SW480 (cell line): ENCODE measurements at places on chromosomes 2 and 18.

GRCh38 chr2:236876642-236877041 is 209.0 kb upstream of the COPS8 start:
- DNase-seq: no peak

GRCh38 chr2:209986415-209986814 is 16.0 kb upstream of the RPE start:
- DNase-seq: no peak

DNA sequence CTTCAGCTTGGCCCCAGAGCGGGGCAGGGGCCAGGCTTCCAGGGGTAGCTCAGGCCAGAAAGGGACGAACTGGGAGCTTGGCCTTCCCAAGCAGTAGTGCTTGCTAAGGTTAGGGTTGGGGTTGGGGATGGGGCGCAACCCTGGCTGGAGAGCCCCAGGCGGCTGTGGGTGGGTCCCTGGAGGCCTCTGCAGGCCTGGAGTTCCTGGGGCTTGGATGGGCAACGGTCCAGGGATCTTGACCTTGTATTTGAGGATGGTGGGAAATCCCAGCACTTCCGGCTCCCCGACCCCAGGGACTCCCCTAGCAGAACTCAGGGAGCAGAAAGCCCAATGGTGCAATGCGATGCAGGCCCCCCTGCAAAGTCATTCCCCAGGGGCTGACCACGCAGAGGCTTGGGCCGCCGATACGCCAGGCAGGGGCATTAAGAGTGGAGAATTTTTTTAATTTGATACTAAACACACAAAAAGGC is 12.6 kb upstream of the MLPH start:
- DNase-seq: no peak

DNA sequence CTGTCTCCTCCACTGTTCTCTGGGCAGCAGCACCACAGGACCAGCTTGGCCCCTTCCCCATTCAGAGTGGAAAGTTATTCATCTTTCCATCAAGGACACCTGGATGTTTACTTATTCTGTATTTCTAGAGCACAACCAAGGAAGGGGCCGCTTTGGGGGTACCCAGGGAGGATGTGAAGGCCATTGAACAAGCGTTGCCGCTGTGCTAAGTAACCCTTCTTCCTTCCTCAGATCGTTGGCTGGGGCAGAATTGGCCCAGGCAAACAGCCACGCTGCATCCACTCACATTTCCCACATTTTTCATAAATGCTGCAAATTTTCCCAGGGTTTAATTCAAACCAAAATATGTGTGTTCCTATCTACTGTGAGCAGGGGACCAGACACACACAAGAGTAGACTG is 76.2 kb upstream of the NPAS2 start:
- DNase-seq: no peak

DNA sequence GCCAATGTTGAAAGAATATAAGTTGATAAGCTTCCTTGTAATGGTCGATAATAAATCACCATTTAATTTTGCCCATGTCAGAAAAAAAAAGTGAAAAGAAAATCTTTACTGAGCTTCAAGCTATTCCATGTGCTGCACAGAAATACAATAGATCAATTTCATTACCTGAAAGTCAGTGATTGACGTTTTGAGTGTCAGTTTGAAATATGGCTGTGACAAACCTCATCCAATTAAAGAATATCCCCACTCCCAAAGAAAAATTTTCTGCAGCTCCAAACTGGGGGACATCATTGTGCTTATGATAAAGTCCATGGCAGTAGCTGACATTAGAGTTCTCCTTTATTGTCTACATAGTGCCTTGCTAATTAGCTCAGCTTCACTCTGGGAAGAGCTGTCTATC is 184.8 kb upstream of the RPRM start:
- DNase-seq: no peak

GRCh38 chr2:172712251-172712650 is 23.4 kb upstream of the RAPGEF4 start:
- DNase-seq: no peak

DNA sequence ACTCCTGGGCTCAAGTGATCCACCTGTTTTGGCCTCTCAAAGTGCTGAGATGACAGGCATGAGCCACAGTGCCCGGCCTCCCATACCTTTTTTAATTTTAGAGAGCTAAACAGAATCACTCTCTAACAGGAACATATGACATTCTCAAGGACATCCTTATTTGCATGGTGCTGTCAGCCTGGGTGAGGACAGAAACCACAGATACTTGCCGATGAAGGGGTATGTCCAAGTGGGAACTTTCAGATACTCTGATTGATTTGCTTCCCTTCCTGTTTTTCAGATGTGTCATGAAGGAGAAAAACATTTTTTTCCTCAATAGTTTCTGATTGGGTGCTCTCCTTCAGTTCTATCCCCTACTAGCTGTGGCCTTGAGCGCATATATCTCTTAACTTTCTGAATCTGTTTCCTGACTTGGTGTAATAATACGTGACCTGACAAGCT is 49.6 kb downstream of the MYO3B start:
- DNase-seq: no peak

- no peak for DNase-seq
Measured at GRCh38 chr18:72444111-72444797, 99.9 kb downstream of the CBLN2 start.

DNA sequence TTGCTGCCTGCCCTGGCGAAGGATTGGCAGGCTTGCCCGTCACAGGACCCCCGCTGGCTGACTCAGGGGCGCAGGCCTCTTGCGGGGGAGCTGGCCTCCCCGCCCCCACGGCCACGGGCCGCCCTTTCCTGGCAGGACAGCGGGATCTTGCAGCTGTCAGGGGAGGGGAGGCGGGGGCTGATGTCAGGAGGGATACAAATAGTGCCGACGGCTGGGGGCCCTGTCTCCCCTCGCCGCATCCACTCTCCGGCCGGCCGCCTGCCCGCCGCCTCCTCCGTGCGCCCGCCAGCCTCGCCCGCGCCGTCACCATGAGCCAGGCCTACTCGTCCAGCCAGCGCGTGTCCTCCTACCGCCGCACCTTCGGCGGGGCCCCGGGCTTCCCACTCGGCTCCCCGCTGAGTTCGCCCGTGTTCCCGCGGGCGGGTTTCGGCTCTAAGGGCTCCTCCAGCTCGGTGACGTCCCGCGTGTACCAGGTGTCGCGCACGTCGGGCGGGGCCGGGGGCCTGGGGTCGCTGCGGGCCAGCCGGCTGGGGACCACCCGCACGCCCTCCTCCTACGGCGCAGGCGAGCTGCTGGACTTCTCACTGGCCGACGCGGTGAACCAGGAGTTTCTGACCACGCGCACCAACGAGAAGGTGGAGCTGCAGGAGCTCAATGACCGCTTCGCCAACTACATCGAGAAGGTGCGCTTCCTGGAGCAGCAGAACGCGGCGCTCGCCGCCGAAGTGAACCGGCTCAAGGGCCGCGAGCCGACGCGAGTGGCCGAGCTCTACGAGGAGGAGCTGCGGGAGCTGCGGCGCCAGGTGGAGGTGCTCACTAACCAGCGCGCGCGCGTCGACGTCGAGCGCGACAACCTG is at the start of gene DES:
Gene DES (plus strand): TSS at position 223 of the 857 bp plus-strand sequence. CDS start 86 bp downstream, at position 309.
- DNase-seq: no peak

- no peak for DNase-seq
Measured at GRCh38 chr2:197181491-197181890, 129.1 kb downstream of the ANKRD44 start.

DNA sequence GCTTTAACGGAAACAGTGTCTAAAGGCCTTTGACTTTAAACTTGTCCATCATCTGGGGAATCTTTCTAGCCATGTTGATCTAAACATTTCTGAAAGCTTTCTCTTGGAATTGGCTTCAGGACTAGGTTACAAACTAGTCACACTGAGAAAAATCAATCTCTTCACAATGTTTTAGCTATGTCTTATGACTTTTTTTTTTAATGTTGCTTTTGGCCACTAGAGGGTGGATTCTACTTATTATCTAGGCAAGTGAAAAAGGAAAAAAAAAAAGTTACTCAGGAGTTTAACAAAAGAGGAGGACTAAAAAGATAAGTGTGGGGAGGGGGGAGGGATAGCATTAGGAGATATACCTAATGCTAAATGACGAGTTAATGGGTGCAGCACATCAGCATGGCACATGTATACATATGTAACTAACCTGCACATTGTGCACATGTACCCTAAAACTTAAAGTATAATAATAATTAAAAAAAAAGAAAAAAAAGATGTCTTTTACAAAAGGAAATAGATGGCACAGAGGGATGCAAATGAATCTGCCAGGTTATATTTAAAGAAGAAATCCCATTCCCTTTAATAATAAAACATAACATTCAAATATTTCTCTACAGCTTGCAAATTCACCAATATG is 160.4 kb upstream of the PID1 start:
- peak; percentile 41 for DNase-seq

DNA sequence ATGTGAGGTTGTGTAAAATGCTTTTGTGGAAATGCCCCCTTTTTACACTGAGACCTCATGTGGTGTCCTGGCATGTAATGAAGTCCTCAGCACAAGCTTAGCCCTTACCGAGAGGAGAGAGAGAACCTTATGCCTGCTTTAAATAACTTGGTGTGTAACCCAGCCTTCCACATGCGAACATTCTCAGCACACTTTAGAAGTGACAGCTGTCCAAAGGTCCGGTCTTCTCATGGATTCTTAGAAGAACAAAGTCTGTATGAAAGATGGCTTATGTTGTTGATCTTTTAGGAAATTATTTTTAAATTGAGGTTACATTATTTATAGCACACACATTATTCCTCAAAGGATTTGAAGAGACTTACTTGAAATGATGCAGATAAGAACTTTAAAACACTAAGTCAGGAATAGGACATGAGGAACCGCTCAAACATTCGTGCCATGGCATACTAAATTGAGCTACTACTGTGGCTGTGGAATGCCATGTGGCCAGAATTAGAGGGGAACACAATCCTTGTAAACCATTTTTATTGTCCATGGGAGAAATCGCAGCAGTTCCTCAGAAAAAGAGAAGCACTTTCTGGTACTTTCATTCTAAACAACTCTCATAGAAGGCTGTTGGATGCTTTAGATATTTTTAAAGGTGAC is 79.6 kb downstream of the WDSUB1 start:
- no peak for DNase-seq

DNA sequence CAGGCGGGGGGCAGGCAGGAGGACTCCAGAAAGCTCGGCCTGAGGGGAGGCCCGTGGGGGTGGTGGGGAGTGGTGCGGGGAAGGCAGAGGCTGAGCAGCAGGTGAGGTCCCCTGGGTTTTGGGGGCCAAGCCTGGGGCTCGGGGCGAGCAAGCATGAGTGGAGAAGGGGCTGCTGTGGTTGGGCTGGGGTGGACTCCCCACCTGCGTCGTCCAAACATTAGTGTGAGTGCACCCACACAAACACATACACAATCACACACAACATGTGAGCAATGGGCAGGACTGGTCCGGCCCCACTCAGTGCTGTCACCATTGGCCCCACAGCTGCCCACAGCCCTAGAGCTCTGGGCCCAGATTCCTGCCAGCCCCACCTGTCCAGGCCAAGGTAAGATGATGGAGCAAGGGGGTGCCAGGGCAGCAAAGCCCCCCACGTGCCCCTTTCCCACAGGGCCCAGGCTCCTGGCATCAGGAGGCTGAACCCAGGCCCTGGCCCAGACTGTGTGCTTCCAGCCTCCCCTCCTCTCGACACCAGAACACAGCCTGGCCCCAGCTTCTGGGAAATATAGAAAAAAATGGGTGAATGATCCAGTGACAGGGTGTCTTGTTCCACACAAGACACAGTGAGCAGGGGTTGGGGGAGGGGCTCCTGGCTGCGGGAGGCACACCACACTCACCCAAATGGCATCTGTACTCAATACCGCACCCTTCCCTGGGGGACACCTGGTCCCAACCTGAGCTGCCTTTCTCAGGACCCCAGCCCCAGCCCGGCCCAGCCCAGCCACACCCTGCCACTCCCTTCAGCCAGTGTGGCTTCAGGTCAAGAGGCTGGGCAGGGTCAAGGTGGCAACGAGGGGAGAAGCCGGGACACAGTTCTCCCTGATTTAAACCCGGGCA is 463 bp upstream of the ALPP start:
- DNase-seq: peak; percentile 75

DNA sequence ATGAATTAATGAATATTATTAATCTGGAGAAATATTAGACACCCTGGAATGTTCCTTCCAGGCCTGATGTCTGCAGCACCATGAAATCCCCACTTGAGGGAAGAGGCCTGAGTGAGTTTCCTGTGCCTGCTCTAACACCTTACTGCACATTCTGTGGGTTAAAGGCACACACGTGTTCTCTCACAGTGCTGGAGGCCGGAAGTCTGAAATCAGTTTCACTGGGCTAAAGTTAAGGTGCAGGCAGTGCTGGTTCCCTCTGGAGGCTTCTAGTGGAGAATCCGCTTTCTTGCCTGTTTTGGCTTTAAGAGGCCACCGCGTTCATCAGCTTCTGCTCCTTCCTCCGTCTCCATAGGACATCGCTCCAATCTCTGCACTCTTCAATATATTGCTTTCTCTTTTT is 48.7 kb downstream of the ACKR3 start:
- no peak for DNase-seq

DNA sequence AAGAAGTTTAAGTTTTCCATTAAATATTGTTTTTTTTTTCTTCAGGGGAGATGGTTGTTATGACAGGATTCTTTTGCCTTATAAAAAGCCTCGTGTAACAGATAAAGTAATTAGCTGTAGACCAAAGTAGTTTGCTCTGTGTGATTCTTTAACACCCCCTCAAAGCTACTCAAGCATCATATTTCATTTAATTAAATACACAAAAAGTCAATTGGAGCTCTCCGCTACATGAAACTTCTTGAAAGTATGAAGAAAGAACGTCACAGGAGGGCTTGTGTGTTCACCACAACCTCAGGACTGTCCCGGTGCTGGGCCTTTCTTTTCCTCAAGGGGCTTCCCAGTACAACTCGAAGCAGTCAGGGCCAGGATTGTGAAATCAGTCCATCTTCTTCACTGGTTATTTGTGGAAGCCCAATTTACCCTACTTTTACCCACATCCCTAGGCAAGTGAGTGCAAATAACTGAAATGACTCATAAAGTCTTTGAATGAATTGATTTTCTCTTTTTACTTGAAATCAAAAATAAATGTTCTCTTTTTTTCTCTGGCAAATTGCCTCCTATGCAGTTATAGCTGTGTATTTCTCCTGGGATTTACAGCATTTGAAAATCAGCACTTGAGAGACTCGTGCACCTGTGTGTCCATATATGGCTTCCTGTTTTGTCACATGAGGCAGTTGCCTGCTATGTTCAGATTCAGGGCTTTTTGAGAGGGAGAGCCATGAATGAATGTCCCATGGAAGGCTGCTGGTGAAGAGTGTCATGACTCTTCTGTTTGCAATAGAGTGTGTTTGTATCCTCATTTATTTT is 48.6 kb downstream of the LINC00305 start:
- DNase-seq: no peak

DNA sequence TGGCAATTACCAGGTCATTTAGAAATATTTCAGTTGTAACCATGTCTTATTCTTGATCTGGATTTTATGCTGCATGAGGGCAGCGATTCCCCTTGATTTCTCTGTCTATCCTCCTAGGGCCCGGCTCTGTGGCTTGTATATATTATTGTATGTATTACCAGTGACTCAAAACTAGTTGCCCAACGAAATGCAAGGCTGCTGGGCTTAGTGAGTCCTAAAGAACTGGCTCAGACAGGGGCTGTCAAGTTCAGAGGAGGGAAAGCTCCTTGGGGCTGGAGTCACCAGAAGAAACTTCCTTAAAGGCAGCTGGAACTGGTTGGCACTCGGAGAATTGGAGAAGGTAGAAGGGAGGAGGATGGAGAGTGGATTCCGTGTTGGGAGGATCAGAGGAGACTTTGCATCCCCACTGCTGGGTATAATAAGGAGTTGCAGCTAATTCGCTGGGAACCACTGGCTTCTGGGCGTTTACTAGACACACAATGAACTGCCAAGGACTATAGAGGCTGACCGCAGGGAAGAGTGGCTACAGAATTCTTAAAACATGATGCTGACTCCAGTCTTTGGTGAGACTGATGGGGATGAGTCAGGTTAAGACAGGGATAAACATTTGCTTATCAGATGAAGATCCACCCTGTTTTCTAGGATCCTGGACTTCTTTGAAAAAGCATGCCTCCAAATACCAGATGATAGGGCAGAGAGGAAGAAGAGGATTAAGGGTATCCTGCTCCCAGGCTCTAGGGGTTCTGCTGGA is 104.3 kb downstream of the PRKCE start:
- DNase-seq: no peak
